Endodermal cell (in vitro differentiated cells): ENCODE measurements at places on chromosomes 1 and 21.

- no peak for DNase-seq
Observed at GRCh38 chr1:92399076-92399475, 87.6 kb downstream of the GFI1 start.

GRCh38 chr1:7284839-7285435, 486.2 kb upstream of the VAMP3 start:
- DNase-seq = peak; percentile 57

GRCh38 chr1:45979074-45979777, 153.2 kb downstream of the PIK3R3 start:
- no peak for DNase-seq

DNA sequence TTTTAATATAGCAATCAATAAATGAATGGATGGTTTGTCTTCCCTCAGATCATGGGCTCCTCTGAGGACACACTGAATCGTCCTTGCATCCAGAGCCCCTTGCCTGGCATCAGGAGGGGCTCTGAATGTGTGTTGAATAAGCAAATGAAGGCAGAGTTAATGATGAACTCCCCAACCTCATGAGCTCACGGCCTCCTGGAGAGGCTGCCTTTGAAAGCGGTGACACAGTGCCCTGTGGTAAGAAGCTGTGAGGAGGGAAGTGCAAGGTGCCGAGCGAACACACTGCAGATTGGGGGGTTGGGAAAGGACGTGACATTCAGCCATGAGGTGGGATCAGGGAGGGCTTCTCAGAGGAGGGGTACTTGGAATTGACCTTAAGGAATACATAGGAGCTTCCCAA, 3.2 kb upstream of the PARS2 start:
- DNase-seq = no peak

- no peak for DNase-seq
Observed at GRCh38 chr1:154448331-154448811, 43.2 kb downstream of the IL6R start.

GRCh38 chr21:15052459-15052763, 12.4 kb downstream of the NRIP1 start:
- DNase-seq = no peak

GRCh38 chr1:14964711-14965055, 188.9 kb upstream of the TMEM51 start:
- no peak for DNase-seq

DNA sequence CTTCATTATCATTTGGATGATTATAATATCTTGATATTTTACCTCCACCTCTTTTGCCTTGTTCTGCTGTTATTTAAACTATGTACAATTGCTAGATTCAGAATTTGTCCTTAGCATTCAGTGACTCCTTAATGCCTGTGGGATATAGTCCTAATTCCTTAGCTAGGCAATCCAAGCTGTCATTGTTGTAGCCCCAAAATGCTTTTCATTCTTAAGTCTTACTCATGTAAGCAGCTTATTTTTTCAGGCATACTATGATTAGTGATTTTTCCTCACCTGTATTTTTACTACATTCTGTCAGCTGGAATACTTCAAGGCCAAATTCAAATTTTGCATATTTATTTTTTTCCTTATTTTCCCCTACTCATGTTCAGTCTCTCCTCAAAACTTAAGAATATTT, 13.4 kb downstream of the PKN2 start:
- no peak for DNase-seq
